Activated T-helper 2 cell treated with anti-CD3 and anti-CD28 coated beads, Interferon-gamma antibody, Interleukin-2, Interleukin-4, amounts not matched to agents 10 μg/mL and 5 μg/mL and 100 μg/mL, durations not matched to agents 14 hours and 24 hours and 36 hours (primary cell): ENCODE measurements at places on chromosomes 5 and 9.

GRCh38 chr5:107773479-107773878, 102.7 kb upstream of the EFNA5 start:
- no peak for DNase-seq

DNA sequence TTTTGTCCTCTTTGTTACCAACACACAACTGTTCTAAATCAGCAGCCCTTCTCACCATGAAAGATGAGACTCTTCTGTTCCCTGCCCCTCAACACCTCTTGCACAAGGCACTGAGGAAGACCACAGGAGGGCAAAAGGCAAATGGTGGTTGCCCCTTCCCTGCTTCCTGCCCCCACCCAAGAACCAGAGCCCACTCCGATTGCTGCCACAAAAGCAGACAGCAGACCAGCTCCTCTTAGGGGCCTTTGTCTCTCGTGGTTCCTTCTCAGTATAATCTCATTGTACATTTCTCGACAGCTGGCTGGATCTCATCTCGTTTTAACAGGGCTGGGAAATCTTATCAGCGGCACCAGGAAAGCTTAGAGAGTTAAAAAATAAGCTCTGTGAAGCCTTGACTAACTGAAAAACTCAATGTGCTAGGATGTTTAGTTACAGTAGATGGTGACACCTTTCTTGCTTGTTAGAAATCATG, 1.1 kb downstream of the MVB12B start:
- no peak for DNase-seq

DNA sequence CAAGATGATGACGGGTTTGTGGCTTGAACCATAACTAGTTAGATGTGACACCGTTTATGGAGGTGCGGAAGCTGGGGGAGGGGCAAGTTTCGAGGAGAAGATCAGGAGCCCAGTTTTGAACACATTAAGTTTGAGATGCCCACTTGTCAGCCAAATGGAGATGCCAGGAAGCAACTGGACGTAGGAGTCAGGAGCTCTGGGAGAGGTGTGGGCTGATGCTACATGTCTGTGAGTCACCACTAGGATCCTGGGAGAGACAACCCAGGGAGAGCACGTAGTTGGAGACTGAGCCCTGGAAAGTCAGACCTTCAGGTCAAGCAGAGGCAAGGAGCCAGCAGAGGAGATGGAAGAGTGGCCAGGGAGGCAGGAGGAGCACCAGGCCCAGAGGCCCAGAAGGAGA, 48.8 kb upstream of the SLC25A51 start:
- DNase-seq = no peak

DNA sequence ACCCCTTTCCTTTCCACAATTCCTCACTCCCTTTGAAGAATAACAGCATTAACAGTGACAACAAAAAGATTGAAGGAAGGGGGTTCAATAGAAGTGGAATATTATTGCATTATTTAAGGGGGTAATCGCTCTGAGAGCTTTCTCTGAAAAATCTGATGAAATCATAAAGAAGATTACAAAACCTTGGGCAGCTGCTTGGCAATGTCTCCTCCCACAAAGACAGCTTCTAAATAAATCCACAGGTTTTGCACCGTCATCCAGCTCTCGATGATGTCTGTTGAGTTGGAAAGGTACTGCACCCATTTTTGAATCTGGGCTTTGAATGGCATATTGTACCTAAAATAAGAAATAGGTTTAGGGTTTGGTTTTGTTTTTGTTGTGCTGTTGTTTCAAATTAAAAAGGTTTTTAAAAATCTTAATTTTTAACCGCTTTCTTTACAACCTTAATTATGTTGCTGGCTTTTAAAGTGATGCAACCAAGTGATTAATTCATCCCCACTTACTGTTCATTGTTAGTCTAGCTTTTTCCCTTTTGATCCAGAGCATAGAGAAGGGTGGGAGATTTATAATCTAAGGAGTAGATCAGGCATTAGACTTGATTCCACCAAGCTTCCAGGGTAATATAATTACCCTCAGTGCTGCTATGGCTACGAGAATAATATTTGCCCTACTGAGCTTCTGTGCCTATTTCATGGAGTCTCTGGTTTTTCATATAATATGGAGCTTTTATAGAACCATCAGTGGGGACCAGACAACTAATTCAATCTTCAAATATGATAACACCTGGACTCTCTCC, 85.0 kb downstream of the DNAH5 start:
- DNase-seq = no peak

DNA sequence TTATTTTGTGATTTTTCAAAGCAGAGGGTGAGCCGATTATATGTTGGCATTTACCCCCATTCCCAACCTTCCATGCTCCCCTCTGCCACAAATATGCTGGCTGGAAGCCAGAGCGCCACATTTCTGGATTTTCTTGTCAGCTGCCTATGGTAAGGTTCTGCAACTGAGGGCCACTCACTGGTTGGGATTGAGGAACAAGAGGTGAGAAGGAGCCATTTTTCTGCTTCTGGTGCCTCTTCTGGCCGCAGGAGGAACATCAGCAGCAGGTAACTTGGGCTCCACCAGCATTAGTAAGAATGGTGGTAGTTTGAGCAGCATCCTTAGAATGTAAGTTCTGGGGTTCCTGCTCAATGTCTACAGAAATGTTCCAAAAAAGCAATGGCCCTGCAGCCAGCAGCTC, 159.5 kb upstream of the MAST4 start:
- DNase-seq = no peak

DNA sequence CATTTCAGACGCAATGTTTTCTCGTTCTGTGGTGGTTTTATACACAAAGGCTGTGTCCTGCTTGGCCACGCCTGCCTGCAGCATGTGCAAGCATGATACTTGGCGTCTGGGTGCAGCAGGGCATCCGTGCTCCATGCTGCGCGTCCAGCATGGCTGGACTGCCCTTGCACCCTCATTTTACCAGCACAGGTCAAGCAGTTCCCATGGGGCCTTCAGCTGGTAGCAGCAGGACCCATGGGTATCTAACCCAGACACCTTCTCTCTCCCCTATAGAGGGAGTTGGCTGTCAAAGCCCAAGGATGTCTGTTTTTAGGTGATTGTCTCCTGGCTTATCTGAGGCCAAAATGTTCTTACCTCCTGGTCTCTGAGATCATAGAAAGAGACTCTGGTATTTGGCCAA, 158.3 kb upstream of the PITX1 start:
- no peak for DNase-seq

GRCh38 chr5:156314416-156314815, 12.5 kb upstream of the SGCD start:
- DNase-seq = no peak

- DNase-seq = no peak
These were observed 369 bp downstream of the OCLN start for GRCh38 chr5:69492923-69493395.

DNA sequence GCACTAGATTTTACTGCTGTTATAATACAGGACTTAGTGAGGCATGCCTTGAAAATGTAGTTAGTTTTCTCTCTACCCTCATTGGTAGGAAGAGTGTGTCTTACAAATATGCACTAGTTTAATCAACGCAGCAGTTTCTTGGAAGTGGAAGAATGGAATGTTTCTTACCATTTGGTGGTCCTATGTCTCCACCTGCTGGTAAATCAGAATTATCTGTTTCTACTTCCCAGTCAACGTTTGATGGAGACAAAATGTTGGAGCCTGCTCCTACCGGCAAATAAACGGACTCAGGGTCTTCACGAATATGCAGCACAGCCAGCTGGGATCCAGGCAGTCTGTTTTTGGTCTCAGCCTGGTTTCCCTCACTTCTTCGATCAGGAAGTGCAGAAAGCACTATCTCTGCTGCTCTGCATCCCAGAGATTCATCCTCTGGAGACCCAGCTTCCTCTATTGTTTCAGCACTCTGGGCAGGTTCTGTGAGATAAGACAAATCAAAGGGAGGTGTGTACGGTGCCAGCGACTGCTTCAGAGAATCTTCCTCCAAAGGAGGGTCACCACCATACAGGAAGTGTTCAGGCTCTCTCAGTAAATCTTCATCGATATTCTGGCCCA, 59.5 kb upstream of the PCA3 start:
- DNase-seq = no peak

DNA sequence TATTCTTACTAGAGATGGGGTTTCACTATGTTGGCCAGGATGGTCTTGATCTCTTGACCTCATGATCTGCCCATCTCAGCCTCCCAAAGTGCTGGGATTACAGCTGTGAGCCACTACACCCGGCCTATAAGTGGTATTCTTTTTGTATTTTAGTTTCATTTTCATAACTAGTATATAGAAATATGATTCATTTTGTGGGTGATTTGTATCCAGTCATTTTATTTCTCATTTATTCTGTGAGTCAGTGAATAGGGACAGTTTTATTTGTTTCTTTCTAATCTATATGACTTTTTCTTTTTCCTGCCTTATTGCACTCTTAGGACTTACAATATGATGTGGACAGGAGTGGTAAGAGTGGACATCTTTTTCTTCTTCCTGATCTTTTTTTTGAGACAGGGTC, 112.9 kb downstream of the AOPEP start:
- DNase-seq = no peak

DNA sequence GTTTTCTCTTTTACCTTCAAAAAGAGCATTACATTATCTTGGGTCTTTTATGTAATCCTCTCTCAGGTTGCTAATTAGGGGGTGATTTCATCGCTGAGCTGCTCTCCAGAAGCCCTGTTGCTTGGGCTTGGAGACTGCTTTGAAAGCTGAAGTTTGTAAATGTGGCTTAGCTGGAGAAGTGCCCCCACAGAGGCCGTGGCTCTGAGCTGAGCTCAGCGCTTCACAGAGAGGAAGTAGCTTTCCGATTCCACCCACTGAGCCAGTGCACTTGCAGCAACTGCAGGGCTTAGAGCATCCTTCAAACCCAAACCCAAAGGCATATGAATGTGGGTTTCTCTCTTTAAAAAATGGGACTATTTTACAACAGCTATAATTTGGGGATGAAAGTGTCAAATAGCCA, 13.7 kb upstream of the NXNL2 start:
- DNase-seq = no peak

DNA sequence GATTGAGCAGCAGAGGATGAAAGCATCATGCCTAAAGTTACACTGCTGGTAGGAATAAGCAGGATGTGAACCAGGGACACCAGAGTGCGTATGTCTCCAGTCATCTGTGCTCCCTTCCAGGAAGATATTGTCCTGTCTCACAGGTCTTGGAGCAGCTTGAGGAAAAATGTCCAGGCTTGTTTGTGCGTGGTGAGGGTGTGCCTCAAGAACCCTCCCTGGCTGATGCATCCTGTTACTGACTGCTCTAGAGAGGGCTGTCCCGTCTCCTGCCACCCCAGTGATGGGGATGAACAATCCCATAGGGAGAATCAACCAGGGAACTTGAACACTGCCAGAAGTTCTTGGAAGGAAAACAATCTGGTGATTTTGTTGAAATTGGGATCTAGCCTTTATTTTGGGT, 132.0 kb downstream of the INSYN2B start:
- DNase-seq = no peak

DNA sequence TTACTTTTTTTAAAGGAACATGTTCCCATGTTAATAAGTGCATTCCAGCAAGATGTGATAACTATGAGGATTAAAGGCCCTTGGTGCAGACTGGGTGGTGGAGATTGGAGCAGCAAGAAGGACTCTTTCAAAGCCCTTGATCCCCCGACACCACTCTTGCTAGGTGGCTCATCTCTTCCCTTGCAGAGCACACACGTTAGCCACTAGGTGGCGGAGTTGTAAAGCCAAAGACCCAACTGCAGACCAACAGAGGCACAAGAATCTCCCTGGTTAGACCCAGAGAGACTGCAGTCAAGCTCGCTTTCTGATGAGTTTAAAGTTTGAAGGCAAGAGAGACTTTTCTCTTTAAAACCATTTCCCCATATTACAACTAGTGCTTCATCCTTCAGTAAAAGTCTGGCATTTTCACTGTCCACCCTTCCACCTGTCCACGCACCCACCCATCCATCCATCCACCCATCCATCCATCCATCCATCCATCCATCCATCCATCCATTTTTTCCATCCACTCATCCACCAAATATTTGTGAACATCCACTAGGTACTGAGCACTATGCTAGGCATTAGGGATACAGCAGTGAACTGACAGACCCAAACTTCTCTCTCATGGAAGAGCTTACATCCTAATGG, 226.9 kb downstream of the MSX2 start:
- DNase-seq = peak; percentile 24
